GM12878 (cell line): ENCODE measurements at places on chromosomes 4 and X. TPM values are rescaled to one million over a fixed set of nuclear protein-coding genes. Genes with fewer than 3 reads are reported as not detected.

- no peak for DNase-seq
- H3K27ac ChIP-seq, result no peak overlapping the region
These were observed 113.8 kb upstream of the WDR17 start for GRCh38 chr4:175951794-175952193.

DNA sequence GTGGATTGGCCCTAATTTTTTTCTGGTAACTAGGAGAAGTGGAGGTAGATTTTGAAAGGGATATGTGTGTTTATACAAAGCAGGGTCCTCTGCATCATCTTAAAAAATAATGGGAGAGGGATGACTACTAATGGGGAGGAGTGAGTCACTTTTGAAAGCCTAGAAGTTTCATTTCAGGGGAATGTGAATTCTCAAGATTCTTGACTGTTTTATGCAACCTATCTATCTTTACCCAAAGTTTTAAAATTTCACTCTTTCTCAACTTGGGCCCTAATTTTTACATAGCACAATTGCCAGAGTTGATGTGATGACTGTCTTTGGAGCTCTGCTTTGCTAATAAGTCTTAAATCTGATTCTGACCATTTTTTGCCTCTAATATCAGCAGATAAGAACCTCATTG, 445.2 kb downstream of the GRXCR1 start:
- no peak overlapping the region for H3K27ac ChIP-seq
- no peak for DNase-seq
- no peaks in the 10 kb centered on the region for H3K36me3 ChIP-seq
- no peaks in the 10 kb centered on the region for H3K4me1 ChIP-seq

Gene ARR3
- not detected in 2 replicates for total RNA-seq

Gene PAGE2B
- total RNA-seq, result not detected in 2 replicates

- H3K4me1 ChIP-seq, result peaks cover 68% of the 10 kb centered on the region
- H3K4me3 ChIP-seq, result no peak overlapping the region
- H3K27me3 ChIP-seq, result no peaks in the 10 kb centered on the region
- DNase-seq, result no peak
- no peaks in the 10 kb centered on the region for H3K36me3 ChIP-seq
- peak overlapping the region; percentile 98 for H3K27ac ChIP-seq
These were observed 10.4 kb downstream of the TMSB4X start for GRCh38 chrX:12985331-12985730.

DNA sequence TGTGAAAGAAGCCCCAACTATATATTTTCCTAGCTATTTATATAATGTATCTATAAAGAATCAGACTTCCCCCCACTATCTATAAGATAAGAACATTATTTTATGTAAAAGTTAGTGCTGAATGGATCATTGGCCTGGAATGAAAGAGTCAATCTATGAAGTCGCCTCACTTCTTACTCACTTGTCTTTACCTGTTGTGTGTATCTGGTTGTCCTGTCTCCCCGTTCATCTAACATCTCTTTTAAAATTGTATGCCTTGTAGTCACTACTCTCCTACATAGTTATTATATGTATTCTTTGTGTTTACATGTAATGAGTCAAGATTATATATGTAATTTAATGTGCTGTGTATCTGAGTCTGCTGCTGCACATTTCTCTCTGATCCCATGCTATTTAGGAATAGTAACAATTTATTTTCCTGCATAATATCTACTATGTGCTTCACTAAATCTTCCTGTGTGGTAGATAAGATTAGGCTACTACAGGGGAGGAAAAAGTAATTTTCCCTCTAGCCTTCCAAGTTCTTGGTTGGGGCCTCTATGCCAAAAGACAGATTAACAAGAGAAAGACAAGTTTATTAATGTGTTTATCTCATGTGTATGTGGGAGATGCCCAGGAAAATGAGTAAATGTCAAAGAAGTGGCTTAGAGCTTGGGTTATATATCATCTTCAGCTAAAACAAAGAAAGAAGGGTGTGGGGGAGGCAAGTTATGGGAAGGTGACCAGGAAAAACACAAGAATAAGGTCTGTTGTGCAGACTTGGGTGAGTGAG, 77.6 kb upstream of the FRMPD4 start:
- no peaks in the 10 kb centered on the region for H3K36me3 ChIP-seq
- no peak for DNase-seq
- no peaks in the 10 kb centered on the region for H3K4me1 ChIP-seq
- H3K27me3 ChIP-seq, result no peaks in the 10 kb centered on the region
- no peak overlapping the region for H3K4me3 ChIP-seq
- no peak overlapping the region for H3K27ac ChIP-seq

GRCh38 chr4:8171984-8172924, 13.6 kb upstream of the ABLIM2 start:
- no peaks in the 10 kb centered on the region for H3K36me3 ChIP-seq
- H3K27ac ChIP-seq, result no peak overlapping the region
- H3K4me1 ChIP-seq, result peaks cover 21% of the 10 kb centered on the region
- peak; percentile 24 for DNase-seq
- H3K4me3 ChIP-seq, result no peak overlapping the region
- no peaks in the 10 kb centered on the region for H3K27me3 ChIP-seq

DNA sequence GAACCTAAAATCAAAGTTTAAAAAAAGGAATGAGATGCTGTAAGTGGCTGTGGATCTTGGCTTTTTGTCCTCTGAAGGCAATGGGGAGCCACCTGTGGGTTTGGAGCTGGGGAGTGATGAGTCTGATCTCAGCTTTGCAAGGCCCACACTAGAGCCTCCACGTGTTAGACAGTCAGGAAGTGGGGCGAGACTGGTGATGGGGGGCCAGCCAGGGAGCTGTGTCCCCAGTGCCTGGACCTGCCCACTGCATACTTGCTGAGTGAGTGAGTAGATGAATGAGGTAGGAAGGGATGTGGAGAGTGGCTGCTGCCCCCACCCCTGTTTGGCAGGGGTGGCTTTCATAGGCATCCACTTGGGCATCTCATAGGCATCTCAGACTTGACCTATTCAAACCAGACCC, 84.0 kb downstream of the NHSL2 start:
- DNase-seq, result no peak
- no peaks in the 10 kb centered on the region for H3K4me1 ChIP-seq

Gene COL4A5
- 0.45 and 0.51 TPM in 2 replicates for total RNA-seq

DNA sequence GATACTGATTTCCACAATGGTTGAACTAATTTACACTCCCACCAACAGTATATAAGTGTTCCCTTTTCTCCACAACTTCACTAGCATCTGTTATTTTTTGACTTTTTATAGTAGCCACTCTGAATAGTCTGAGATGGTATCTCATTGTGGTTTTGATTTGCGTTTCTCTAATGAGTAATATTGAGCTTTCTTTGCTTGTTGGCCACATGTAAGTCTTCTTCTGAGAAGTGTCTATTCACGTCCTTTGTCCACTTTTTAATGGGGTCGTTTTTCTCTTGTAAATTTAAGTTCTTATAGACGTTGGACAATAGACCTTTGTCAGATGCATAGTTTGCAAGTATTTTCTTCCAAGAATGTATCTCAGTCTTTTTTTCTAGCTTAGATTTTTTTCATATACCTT, 10.0 kb downstream of the FBXW7 start:
- peak overlapping the region; percentile 55 for H3K27ac ChIP-seq
- peak overlapping the region; percentile 46; the same call in 1 of the 2 replicates for H3K4me3 ChIP-seq
- no peak for DNase-seq
- peaks cover 53% of the 10 kb centered on the region for H3K4me1 ChIP-seq
- peaks cover 19% of the 10 kb centered on the region for H3K36me3 ChIP-seq
